ENCODE measurements at places on chromosomes 11 and 22. TPM values are rescaled to one million over a fixed set of nuclear protein-coding genes. Genes with fewer than 3 reads are reported as not detected.

Gene INPPL1
- total RNA-seq, result 52.9 TPM

Gene OR10G4
- not detected for total RNA-seq

Gene PKP3
- total RNA-seq, result 40.1 TPM

Gene C11orf87
- total RNA-seq, result 0.02 TPM

Gene MLC1
- total RNA-seq, result 0.06 TPM

Gene SAMM50
- total RNA-seq, result 42.0 TPM

Gene BARX2
- total RNA-seq, result not detected

Measured in A549 treated with AZD2906 at 1 μM for 4 hours (cell line).